ENCODE measurements at places on chromosomes 13 and 19.

GRCh38 chr19:51036519-51036918, 1.7 kb upstream of the KLK12 start:
- DNase-seq = no peak

GRCh38 chr19:53091413-53092254, 11.6 kb downstream of the ZNF160 start:
- DNase-seq = no peak

- no peak for DNase-seq
Measured at GRCh38 chr19:46481223-46481848, 10.0 kb upstream of the PNMA8A start.

GRCh38 chr19:48321622-48322591, 3.4 kb upstream of the EMP3 start:
- DNase-seq = no peak

GRCh38 chr13:73933795-73934194, 200.4 kb downstream of the KLF12 start:
- no peak for DNase-seq

GRCh38 chr19:48271531-48272151, 1.8 kb downstream of the ZNF114 start:
- no peak for DNase-seq

GRCh38 chr19:1503089-1503924, 9.5 kb downstream of the ADAMTSL5 start:
- DNase-seq = no peak

GRCh38 chr19:29485293-29485692, 40.5 kb upstream of the VSTM2B start:
- DNase-seq = no peak

DNA sequence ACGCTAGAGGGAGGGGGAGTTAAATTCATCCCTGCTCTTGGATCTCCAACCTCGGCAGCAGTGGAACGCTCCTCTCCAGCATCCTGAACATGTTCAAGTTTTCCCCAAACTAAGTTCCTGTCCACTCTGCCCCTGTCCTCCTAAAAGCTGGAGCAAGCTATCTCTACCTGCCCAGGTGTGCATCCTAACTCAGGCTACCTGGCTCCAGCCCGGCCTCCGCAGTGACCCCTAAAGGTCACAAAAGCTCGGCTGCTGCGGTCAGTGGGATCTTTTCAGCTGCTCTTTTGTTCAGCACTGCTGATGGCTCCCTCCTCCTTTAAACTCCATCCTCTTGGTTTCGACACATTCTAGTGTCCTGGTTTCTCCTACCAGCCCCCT, 1.4 kb downstream of the DCUN1D2 start:
- DNase-seq = no peak

DNA sequence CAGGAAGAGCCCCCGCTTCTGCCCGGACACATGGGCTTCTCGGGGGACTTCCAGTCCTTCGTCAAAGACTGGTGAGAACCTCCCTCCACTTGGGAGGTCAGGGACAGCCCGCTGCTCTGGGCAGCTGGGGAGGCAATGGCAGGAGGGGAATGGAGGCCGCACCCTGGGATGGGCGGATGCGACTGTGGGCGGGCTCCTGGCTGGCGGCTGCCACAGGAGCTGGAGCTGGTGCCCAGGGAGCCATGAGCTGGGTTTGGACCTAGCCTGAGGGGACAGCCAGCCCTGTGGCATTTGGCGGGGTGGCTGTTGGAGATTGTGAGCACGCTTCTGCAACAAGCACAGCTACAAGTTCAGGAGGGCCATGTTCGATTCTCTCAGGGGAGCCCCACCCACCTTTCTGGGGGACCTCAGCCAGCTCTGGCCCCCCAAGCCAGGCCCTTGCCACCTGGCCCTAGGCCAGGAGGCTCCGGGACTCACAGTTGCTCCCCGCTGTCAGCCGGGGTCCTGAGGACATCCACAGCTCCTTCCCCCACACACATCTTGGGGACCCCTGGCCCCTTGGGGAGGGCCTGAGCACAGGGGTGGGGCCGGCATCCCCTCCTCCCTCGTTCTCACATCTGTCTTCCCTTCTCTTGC, 3.0 kb upstream of the TGFBR3L start:
- no peak for DNase-seq

- no peak for DNase-seq
Measured at GRCh38 chr13:29304148-29304547, 291.3 kb downstream of the SLC7A1 start.

- peak; percentile 52 for DNase-seq
Measured at GRCh38 chr19:49614096-49614833, 23.3 kb downstream of the PRR12 start.

DNA sequence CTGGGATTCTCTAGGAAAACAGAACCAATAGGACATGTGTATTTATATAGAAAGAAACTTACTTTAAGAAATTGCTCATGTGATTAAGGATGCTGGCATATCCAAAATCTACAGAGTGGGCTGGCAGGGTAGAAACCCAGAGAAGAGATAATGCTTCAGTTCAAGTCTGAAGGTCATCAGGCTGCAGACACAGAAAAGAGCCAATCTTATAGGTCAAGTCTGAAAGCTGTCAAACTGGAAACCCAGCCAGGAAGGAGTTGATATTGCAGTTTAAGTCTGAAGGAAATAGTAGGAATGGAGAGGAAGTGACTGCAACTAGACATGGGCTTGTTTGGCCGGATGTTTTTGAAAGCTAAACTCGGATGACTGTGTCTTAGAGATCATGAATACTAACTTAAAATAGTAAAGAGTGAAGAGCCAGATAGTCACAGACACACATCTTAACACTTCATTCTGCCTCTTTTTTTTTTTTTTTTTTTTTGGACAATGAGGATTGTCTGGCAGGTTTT, 125.3 kb upstream of the GPC6 start:
- no peak for DNase-seq

DNA sequence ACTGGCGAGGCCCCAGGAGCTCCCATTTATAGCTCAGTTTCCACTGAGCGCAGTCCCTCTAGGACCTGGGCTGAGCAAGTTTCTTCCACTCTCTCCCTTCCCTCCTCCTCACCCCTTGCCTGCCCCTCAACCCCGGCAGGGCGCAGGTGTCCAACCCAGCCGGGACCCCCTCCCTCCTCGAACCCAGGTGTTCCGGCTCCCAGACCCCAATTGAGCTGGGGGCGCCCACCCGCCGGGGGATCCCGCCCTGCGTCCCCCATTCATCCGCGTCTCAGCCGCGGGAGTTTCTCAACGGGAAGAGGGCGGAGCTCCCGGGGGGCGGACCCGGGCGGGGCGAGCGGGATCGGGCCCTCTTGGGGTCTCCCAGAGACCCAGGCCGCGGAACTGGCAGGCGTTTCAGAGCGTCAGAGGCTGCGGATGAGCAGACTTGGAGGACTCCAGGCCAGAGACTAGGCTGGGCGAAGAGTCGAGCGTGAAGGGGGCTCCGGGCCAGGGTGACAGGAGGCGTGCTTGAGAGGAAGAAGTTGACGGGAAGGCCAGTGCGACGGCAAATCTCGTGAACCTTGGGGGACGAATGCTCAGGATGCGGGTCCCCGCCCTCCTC, at the start of gene KIRREL2:
TSS of gene KIRREL2 (plus strand) at position 366 of the 604 bp plus-strand sequence. CDS start at position 575, 209 bp downstream.
- DNase-seq = no peak

DNA sequence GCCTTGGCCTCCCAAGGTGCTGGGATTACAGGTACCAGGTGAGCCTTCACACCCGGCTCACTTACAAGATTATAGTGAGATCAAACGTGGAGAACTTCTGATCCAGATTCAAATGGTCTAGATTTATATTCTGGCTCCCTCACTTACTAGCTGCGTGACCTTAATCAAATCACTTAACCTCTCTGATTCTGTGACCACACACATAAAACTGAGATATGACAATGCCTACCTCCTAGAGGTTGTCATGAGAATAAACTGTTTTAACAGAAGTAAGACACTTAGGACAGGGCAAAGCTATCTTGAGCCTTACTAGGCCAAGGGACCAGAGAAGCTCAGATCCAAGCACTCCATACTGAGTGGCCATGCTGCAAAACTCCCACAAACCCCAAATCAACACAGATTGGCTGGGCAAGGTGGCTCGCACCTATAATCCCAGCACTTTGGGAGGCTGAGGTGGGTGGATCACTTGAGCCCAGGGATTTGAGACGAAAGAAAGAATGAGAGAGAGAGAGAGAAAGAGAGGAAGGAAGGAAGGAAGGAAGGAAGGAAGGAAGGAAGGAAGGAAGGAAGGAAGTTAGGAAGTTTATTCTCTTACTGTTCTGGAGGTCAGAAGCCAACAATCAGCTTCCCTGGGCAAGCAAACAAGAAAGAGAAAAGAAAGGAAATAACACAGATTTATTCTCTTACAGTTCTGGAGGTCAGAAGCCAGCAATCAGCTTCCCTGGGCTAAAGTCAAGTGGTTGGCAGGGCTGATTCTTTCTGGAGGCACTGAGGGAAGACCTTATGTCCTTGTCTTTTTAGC, 46.1 kb upstream of the MAP3K10 start:
- peak; percentile 91 for DNase-seq

DNA sequence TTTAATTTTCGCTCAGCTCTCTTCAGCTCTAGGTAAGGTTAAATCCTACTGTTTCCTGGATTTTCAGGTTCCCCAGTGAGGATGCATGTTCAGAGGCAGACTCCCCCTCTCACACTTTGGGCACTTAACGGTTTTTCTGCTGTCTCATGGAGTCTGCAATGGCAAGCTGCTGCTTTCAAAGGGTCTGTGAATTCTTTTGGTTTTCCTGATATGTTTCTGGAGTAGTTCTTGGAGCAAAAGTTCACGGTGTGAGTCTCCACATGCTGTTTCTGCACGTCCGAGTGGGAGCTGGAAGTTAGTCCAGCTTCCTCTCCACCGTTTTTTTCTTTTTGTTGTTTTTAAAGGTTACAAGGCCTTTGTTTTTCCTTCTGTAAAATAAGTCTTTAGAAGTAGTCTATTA, 35.4 kb downstream of the DNAJC15 start:
- no peak for DNase-seq

DNA sequence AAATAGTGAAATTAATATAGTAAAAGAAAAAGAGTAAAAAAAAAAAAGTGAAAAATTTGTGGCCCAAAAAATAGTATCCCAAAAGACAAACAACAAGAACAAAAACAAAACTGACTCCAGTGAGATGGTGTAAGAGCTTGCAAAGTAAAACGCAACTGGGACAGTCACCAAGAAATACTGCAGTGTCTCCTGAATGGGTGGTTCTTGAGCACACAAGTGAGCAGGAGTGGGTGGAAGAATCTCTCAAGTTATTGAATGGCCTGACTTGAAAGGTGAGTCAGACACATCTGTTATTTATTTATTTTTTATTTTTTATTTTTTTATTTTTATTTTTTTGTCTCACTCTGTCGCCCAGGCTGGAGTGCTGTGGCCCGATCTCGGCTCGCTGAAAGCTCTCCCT, 1.9 kb downstream of the ZNF493 start:
- DNase-seq = no peak

- DNase-seq = no peak
Measured at GRCh38 chr13:27797228-27797624, 4.9 kb downstream of the GSX1 start.

DNA sequence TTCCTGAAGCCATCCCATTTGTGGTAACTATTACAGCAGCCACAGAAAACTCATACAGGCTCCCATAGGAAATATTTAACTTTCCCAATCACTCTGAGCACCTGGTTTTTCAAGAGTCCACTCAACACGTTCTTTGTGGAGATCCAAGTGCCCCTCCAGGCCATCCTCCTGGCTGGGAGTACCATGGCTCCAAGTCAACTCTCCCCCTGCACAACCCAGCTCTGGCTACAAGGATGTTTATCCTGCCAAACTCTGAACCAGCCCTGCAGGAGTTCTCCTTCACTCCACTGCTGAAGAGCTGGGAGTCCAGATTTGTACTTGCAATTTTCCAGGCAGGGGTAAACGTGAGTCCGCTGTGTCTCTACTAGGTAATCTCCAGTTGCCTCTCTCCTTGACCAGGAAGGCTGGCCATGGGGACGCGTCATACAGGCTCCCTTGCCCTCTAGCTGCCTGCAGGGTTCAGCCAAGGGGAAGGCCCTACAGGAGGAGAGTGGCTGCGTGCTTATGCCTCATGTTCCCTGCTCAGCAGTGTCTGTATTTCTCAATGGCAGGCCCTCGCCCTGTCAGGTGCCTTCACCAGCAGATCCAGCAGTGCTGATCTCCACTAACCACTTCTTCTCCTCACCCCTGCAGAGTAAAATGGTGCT, 29.9 kb upstream of the ARGLU1 start:
- no peak for DNase-seq

GRCh38 chr19:30890033-30890432, 459.2 kb downstream of the TSHZ3 start:
- no peak for DNase-seq

DNA sequence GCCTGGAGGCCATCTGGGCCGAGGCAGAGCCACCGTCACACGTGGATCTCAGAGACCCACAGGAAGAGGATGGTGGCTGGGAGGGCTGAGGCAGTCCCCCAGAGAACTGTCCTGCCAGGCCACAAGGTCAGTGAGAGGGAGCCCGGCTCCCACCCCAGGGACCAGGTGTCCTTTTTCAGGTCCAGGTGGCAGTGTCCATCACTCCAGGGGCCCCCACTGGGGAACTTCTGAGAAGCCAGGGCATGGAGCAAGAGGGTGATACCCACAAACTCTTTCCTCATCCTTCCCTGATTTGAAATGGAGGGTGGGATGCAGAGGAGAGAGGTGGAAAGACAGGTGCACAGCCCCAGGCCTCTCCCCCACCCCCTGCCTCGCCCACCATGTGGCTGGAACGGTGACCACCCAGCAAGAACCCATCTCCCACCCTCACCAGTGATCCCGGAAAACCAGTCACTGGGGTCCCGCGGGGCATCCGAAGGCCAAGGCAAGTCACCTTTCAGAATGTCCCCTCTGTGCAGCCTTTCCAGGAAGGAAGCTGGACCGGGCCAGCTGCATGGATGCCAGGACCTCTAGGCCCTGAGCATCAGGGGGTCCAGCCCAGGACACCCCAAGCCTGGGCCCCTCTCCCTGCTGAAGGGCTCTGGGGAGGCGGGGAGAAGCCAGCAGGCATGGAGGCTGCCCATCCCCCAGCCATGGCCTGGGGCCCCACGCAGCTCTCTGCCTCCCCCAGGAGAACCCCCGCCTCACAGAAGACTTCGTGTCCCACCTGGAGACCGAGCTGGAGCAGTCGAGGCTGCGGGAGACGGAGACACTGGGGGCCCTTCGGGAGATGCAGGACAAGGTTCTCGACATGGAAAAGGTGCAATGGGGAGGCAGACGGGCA, 14.1 kb downstream of the PRR36 start:
- no peak for DNase-seq

DNA sequence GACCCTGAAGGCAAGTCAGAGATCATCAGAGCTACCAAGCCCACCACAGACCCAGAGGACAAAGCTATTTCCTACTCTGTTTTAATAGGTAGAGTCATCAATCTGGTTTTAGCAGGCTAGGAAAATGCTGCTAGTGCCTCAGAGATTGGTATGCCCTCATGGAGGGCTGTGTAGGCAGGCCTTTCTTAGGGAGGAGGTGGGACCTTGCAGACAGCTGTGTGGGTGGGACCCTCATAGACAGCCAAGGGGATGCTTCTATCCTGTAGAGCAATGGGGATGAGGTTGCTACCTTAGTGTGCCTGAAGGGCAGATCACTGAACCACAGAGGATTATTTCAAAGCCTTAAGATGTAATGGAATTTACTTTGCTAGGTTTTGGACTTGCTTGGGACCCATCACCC, 534.9 kb upstream of the KLF12 start:
- no peak for DNase-seq
